ENCODE measurements at places on chromosomes 5 and 9.

DNA sequence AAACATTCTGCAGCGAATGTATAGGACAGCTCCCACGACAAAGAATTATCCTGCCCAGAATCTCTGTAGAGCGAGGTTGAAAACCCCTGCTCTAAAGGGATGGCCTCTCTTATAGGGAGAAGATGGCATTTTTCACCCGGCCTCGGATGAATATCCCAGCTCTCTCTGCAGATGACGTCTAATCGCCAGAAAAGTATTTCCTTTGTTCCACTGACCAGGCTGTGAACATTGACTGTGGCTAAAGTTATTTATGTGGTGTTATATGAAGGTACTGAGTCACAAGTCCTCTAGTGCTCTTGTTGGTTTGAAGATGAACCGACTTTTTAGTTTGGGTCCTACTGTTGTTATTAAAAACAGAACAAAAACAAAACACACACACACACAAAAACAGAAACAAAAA is 17.4 kb upstream of the RARS1 start:
- DNase-seq = no peak

DNA sequence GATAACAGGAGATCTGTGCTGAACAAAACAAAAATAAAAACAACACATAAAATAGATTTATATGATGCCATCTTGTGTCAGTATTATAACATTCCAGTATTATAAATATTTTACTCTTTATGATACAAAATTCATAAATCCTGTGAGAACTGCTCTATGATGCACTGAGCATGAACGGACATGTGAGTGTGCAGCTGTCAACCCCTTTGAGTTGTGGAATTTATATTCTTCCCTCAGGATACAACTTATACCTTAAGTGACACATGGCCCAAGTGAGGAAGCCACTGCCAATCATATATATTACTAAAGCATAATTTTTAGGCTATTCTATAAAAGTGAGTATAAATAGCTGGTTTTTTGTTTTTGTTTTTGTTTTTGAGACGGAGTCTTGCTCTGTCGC is 116.0 kb upstream of the OR13F1 start:
- DNase-seq = no peak

GRCh38 chr5:149288436-149288835 is 16.8 kb downstream of the AFAP1L1 start:
- DNase-seq = no peak

GRCh38 chr9:27787891-27788290 is 214.6 kb upstream of the C9orf72 start:
- DNase-seq = no peak
